Activated CD4-positive, alpha-beta T cell treated with anti-CD3 and anti-CD28 coated beads for 4 hours (primary cell): ENCODE measurements at places on chromosomes 16 and 17.

GRCh38 chr16:84541999-84542817, 37.7 kb upstream of the MEAK7 start:
- no peak for DNase-seq

DNA sequence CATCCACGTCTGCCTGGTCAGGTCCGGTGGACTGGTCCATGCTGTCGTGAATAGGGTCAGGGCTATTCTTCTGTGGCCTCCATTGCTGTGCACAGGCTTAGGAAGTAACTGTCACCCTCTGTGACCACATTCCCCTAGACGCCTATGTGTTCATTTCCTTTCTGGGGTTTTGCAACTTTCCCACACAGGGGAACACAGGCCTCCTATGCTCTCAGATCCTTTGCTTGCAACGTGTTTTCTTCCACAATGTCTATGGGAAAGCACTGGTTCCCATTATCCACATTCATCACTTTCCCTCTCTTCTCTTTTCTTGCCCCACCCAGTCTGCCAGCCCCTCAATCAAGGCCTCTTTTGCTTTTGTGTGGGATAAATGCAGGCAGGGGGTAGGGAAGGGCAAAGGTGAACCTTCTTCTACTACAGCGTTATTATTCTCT, 43.2 kb upstream of the DNAJA2 start:
- no peak for DNase-seq

GRCh38 chr16:30720694-30721093, 21.7 kb downstream of the SRCAP start:
- DNase-seq, result no peak

DNA sequence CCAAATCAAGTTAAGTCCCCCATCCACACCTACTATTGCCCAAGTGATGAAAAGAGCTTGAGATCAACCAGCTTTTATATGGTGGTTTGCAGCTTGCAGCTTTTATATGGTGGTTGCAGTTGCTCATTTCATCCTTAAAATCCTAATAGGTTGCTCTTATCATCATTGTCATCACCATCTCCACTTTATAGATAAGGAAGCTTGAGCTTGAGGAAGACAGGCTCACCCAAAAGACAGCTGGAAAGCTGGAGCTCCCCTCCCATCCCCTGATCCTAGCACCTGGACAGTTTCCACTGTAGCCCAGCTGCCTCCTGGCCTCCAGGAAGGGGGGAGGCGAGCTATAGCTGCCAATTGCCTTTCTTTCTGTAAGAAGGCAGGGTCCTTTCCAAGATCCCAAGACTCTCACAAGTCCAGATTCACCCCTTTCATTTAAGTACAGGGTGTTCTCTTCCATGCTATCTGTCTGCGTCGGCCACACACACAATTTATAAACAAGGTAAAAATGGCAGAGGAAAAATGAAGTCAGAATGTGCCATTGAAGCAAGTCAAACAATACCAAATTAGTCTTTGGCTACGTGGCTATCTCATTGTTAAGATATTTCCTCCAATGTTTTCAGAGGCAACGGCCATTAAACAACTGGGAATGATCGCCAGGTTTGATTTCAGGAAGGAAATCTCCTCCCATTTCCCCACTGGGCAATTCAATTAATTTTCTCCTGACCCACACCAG, 63.3 kb downstream of the PECAM1 start:
- DNase-seq, result no peak

- no peak for DNase-seq
Measured at GRCh38 chr16:27728691-27729090, 178.7 kb downstream of the KATNIP start.

DNA sequence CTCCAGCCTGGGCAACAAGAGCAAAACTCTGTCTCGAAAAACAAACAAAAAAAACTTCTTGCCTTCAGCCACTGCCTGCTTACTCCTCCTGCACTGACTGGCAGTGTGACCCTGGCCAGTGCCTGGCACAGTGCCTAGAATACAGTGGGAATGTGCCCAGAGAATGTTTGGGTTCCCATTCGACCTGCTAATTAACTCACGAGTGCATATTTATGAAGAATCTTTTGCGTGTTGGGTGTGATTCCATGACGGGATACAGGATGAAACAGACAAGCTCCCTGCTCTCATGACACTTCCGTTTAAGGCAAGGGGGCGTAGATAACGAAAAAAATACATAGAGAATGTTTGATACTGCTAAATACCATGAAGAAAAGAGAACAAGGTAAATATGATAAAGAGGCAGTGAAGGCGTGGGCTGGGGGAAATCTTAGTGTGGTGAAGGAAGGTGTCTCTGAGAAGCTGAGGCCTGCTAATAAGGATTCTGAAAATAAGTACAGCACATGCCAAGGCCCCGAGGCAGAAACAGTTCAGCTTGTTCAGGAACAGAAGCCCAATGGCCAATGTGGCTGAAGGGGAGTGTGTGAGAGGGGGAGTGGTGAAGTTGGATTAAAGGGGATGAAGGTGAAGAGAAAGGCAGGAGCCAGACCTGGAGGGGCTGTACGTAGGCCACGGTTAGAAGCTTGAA, 4.3 kb downstream of the ABI3 start:
- no peak for DNase-seq

GRCh38 chr16:89956505-89957215, 8.1 kb downstream of the DEF8 start:
- DNase-seq, result no peak

- no peak for DNase-seq
Measured at GRCh38 chr16:85738923-85739715, 11.8 kb downstream of the C16orf74 start.

DNA sequence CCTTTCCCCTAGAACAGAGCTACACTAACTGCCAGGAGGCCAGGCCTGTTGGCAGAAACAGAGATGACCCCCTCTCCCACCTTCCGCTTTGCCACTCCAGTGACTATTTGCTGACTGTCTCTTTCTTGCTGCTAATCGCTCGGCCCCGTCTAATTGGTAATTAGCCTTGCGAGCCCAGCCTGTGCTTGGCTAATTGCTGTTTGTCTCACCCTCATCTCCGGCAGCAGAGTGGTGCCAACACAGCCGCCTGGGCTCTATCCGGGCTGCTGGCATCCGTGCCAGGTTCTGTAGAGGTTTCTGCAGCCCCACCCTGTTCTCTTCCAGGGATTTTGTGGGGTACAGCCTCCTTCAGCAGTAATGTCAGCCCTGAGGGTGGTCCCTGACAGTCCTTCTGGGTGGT, 27.4 kb upstream of the PHB1 start:
- no peak for DNase-seq

DNA sequence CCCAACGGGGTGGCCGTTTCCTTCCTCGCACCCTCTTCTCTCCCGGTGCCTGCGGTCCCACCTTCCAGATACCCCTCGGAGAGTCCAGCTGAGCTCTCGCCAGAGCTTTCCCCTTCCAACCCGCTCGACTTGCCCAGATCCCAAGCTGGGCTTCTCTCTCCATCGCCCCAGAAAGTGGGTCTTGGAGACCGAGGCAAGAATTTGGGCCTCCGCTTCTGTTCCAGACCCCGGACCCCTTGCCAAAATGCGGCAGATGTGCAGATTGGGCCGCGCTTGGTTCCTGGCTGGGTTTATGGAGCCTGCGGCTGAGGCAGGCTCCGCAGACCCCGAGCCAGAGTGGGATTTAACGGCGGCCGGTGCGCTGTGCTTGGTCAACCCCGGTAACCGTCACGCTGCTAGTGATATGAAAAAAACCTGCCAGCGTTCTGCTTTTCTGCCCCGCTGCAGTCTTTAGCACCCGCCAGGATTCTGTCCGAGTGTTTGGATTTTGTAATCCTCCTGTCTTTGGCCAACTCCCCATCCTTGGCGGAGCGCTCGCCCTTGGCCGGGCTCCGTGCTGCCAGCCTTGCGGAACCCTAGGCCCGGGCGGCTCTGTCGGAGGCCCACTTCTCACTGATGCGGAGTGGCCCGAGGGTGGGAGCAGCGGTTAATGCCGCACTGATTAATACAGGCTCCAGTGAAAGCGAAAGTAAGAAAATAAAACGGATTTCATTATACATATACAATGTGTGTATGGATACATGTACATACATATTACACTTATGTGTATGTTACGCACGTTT, 754 bp upstream of the SLFN11 start:
- DNase-seq, result peak; percentile 42

- DNase-seq, result no peak
Measured at GRCh38 chr17:34235389-34236028, 19.6 kb upstream of the CCL2 start.

- DNase-seq, result no peak
Measured at GRCh38 chr17:3512505-3513171, 36.8 kb downstream of the ASPA start.

DNA sequence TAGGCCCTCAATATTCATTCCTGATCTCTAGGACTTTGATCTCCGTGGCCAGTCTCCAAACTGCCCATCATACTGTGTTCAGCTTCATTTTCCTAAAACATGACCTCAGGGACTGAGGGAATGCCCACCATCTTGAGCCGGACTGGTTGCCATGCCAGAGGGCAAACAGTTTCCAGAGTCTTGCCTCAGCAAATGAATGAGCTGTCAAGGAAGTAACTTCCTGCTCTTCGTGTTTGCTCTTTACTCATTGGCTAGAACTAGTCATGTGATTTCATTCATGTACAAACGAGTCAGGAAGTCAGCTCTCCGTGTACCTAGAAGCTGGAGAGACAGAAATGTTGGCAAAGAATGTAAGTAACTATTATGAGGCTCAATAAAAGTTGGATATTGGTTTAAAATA, 50.2 kb downstream of the ANKFN1 start:
- no peak for DNase-seq

DNA sequence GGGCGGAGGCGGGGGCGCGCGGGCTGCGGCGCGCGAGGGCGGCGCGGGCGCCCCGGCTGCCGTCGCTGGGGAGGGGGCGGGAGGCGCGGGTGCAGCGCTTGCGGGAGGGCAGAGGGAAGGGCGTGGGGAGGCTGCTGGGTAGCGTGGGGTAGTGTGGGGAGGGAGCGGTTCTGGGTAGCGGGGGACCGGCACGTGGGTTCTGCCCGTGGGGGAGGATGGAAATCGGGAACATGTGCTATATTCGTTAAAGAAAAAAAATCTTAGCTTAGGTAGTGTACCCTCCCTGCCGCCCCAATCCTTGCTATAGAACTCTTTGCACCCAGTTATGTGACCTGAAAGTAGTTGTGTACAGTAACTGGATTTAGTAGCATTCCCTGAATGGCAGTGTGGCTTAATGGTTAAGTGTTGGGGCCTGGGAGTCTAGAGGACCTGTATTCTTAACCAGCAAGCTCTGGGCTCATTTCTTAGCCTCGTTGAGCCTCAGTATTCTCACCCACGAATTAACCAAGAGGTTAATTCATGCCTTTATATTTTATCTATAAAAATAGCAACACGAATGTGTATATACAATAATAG, 646 bp downstream of the RABEP1 start:
- peak; percentile 65 for DNase-seq

GRCh38 chr16:79508294-79508693, 92.2 kb downstream of the MAF start:
- no peak for DNase-seq

DNA sequence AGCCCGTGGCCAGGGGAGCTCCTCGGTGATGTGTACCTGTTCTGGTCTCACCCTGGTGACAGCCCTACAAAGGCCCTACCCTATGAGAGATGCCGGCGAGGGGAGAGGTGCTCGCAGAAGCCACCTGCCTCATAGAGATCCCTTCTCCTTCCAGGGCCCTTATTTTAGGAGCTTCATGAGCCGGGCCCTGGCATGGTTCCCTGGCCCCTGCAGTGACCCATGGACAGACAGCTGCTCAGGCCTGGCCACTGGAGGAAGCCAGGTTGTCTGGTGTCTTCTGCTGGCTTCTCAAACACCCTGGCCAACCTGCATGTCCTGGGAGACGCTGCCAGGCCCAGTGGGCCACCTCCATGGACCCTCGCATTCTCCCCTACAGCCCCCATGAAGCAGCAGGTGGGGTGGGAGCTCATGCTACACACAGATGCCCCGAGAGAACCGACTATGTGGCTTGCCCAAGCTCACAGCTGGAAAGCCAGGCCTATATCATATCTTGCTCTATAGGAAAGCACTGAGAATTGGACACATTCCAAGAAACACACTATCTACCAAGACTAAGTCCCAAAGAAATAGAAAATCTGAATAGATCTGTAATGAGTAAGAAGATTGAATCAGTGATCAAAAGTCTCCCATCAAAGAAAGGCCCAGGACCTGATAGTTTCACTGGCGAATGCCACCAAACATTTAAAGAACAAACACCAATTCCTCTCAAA, 7.2 kb upstream of the AATK start:
- DNase-seq, result no peak

DNA sequence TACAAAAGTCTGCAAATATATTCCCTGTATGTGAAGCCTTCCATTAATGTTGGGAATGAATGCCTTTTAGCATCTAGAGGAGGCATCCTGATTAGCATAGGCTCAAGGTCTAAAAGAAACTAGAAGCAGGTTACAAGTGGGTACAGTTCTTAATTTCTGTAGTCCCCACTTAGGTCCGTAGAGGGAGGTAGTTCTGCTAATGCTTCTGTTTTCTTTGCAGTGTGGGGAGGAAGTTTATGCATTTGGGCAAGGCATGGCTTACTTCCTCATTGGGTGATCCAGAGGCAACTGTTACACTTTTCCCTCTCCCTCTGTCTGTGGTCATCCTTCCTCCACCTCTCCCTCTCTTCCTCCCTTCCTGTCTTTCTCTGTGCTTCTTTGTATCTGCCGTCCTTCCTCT, 108.4 kb upstream of the ZKSCAN2 start:
- DNase-seq, result no peak

DNA sequence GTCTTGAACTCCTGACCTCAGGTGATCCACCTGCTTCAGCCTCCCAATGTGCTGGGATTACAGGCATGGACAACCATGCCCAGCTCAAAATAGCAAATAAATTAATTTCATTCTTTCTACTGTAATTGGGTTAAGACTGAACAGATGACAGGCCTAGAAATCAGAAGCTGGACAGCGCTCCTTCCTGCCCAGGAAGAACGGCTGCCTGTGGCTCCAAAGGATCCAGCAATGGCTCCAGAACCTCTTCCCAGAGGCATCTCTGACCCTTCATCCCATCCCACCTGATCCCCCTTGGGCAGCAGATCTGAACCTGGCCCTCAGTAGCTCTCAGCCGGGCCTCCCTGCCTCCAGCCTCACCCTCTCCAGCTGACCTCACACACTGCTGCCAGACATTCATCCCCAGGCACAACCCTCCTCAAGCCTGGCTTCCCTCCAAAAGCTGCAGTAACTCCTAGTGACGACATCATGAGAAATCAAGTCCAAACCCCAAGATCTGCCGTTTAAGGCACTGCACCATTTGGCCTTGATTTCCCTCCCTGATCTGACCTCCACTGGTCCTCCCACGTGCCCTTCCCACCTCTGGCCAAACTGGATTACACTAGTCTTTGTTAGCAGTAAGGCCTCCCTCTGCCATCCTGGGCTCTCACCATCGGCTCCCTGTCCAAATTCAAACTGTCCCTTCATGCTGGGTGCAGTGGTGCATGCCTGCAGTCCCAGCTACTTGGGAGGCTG, 3.1 kb upstream of the MIF4GD start:
- DNase-seq, result no peak
